ENCODE measurements at places on chromosomes 3 and 15.

DNA sequence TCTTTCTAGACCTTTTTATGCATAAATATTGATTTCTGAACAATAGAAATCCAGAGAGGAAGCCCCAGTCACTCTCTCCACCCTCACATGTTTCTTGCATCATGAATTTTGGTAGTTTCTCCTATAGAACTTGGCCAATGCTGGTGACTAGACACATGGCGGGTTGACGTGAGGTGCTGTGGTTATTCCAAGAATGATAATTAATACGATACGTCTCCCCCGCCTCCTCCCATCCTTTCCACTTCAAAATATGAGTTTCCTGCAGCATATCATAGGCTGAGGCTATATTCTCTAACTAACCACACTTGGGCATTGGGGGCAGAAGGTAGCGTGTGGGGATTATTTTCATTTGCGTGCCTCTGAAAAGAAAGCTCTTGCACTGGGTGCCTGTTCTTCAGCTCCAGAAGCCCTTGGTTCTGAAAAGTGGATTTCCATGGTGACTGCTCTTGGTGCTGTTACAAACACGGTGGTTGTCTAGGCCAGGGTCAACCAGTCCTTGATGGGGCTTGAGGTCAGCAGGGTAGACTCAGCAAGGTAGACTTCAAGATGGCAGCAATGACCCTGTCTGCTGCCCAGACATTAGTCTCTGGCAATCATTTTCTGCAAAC lies 5.3 kb downstream of the TNFSF10 start:
- DNase-seq: no peak

DNA sequence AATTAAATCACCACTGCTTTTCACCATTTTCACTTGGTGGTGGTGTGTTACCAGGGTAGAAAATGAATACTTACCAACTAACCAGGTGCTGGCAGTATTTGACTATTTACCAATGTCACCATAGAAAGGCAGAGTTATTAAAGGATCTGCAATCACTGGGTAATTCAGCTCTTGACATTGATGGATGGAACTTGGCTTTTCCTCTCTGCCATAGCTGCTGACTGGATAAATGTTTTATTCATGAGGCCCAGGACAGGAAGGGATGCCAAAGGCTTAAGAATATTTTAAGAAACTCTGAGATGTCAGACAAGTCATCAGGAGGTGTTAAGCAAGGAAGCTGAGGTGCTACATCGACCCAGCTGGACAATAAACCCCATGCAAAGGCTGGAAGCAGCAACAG lies 495.5 kb upstream of the CFAP20DC start:
- DNase-seq: no peak

DNA sequence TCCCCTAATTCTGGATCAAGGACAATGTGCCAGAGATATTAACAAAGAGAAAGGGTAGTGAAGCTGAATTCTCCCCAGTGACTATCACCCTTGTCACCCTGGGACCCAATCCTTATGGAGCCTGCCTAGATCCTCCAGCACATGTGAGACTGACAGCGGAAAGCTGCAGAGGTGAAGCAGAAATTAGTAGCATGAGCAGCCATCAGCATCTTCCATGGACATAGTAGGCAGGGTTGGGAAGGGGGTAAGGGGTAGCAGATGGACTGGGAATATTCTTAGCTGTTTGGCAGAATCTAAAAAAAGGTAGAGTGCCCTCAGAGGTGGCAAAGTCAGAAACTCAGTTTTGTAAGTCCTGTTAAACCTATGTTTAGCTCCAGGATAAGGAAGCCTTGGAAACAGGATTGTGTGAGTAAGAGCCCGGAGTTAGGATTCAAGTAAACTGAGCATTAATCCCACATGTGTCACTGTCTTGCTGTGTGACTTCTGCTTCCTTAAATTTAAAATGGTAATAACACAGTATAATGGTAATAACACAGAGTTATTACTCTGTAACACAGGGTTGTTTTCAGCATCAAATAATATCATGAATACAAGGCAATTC lies 14.5 kb downstream of the GOLIM4 start:
- DNase-seq: peak; percentile 29

DNA sequence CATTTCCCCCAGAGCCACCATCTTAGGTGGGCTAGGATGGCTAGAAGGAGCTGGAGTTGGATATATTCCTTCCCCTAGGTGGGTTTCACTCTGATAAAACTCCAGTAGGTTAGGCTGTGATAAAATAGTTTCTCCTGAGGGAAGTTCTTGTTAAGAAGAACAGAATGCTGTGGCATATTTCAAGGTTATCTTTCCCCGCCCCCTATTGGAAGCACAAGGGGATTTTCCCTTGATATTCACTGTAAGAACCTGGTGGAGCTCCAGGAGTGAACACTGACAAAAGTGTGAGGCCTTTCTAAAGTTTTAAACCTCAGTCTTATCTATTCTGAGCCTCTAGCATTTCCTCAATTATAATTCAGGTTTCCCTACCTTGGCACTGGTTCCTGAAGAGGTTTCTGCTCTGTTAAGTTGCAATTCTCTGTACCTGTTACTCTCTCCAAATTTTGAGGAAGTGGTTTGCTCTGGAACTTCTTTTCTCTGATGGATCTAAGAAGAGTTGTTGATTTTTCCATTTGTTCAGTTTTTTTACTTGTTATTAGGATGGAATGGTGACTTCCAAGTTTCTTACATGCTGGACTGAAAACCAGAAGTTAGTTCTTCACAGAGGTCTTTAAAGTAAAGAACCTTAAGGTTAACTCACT lies 113.5 kb downstream of the GMPS start:
- no peak for DNase-seq

- no peak for DNase-seq
Observed at GRCh38 chr3:54759166-54759565, 168.7 kb downstream of the LRTM1 start.

- no peak for DNase-seq
Observed at GRCh38 chr15:80996247-80996646, 4.5 kb upstream of the TLNRD1 start.

GRCh38 chr15:29613951-29614382 lies 208.3 kb downstream of the TJP1 start:
- DNase-seq: no peak

DNA sequence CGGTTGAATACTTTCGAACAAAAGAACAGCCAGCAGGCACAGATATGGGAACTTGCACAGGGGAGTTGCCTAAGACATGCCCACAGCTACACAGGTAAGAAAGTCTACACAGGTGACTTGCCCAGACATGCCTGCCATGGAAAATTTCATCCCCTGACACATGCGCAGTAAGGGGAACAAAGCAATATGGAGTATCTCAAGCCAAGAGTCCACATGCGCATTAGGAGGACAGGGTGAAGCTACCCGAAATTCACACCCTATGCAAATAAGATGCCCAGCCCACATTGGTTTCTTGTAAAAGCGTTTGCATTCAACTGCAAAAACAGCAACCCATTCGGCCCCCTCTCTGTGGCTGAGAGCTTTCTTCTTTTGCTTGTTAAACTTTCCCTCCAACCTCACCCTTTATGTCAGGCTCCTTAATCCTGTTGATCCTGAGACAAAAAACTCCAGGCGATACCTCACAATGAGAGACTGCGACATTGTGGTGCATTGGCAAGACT lies 49.3 kb upstream of the TRPM1 start:
- peak; percentile 91 for DNase-seq

DNA sequence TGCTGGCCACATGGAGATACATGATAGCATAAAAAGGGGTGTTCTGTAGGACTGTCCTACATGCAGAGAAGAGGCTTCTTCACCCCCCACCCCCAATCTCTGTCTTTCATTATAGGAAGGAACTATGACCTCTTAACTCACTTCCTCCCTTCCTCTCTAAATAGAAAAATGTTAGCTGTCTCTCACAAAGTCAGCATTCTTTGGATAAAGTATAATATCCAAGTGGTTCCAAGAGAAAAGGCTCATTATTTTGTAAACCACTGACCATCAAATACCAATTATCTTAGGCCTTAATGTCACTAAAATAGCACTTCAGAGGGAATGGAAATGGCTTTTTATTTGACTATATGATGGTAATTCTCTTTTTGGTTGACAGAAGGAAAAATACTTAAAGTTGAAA lies 95.3 kb upstream of the SLC2A2 start:
- no peak for DNase-seq

DNA sequence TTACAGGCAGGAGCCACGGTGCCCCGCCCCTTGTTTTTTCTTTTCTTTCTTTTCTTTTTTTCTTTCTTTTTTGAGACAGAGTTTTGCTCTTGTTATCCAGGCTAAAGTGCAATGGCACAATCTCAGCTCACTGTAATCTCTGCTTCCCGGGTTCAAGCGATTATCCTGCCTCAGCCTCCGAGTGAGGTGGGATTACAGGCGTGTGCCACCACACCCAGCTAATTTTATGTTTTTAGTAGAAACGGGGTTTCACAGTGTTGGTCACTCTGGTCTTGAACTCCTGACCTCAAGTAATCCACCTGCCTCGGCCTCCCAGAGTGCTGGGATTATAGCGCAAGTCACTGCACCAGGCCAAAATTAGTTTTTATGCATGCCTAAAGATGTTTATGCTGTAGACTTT lies 2.5 kb downstream of the RPL35A start:
- no peak for DNase-seq

GRCh38 chr3:196975349-196975748 lies 6.7 kb upstream of the PIGZ start:
- DNase-seq: no peak

- no peak for DNase-seq
Observed at GRCh38 chr3:108513961-108514360, 3.6 kb upstream of the MYH15 start.

- DNase-seq: no peak
Observed at GRCh38 chr3:152317956-152318355, 49.2 kb downstream of the MBNL1 start.

DNA sequence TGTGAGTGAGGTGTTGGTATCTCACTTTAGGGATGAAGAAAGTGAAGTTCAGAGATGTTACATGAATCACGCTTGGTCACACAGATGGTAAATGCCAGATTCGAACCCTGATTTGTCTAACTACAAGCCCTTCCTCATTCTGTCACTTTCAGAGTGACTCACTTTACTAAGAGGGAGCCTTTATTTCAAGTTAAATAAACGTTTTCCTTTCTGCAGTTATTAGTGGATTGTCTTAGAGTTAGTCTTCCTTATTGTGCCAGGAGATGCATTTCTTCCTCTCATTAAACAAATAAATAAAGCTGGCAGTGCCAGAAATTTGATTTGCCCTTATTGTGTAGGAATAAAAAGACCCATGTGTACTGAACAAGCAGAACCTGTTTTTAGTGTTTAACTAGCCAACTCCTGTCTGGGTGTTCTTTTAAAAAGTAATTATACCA lies 162.5 kb downstream of the AKAP13 start:
- DNase-seq: no peak

- DNase-seq: no peak
Observed at GRCh38 chr3:143972155-143972504, 507 bp downstream of the DIPK2A start.

DNA sequence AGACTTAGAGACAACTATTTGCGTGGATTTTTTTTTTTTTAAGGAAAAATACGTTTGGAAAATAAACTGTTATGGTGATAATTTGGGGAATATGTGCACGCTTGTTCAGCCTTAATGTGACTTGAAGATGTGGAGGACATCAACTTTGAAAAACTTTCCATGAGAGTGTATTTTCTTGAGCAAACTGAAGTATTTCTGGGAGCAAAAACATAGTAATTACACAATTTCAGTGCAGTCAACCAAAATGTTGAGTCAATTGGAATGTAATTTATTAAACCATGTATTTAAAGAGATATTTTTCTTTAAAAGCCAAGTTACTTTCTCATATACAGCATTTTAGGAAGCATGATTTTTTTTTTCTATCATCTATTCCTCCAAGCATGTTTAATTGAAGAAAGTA lies 80.3 kb upstream of the FLNB start:
- DNase-seq: no peak

GRCh38 chr3:164526250-164526649 lies 552.0 kb downstream of the SI start:
- DNase-seq: no peak

DNA sequence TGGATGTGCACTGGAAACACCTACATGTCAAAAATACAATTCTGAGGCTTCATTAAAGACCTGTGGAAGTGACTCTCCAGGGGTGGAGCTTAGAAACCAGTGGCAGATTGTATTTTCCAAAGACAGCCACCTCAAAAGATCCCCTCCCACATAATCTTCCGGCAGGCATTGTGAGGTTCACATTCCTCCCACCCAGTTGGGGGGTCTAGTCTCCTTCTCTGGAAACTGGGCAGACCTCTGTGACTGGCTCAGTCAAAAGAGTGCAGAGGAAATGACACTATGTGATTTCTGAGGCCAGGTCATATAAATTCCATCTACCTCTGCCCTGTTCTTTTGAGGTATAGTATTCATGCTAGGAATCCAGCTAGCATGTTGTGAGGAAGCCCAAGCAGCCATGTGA lies 1.9 kb upstream of the CFAP92 start:
- DNase-seq: no peak

DNA sequence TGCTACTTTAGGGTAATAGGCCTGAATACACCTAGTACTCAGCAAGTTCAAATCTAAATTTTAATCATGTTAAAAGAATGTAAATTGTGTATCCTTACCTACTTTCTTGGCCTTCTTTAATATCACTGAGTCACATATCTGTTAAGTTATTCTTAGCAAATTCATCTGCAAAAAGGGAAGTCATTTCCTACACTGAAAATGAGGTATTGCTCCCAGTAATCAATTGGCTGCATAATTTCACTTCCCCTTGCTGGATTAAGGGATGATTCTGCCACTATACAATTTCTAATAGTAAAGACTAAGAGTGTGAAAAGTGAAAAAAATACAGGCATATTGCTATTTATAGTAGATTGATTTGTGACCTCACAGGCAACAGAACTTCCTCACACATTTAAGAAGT lies 47.8 kb downstream of the CCDC54 start:
- DNase-seq: no peak

DNA sequence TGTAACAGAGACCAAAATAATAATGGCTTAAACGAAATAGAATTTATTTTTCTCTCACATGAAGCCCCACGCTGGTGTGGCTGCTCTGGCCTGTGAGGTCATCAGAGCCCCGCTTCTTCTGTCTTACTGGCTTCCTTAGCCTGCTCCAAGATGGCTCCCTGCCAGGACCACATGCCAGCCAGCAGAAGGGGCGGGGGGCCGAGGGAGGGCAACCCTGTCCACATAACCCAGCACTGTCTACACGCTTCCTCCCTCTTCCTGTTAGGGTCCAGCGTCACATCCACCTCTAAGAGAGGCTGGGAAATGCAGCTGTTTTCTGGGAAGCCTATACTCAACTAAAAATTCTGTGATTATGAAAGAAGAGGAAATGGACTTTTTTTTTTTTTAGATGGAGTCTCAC lies 107.9 kb upstream of the DLG1 start:
- DNase-seq: no peak
